ENCODE measurements at places on chromosomes 12 and 14. TPM values are rescaled to one million over a fixed set of nuclear protein-coding genes. Genes with fewer than 3 reads are reported as not detected.

DNA sequence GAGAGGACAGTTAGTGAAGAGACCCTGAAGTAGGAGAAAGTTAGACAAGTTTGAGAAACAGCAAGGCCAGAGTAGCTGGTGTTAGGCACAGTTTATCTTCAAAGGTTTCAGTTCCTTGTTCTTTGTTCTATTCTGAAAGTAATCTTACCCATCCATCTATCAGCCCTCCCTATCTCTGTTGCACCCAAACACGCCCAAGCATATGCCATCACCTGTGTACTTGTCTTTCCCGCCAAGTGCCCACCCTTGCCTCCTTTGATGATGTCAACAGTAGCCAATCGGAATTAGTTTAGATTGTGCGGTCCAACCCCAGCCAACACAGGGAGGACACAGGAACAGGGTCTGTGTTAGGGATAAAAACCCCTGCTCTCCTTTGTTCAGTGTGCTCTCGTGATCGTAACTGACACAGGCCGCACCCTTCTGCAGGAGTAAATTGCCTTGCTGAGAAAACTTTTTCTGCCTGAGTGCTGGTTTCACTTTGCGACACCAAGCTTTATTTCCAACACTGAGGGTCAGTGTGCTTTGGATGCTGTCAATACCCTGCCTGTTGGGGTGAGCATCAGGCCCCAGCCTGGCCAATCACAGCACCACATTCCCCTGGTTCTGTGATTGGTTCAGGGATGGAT lies 4.7 kb upstream of the TMEM229B start:
- no peak for DNase-seq

DNA sequence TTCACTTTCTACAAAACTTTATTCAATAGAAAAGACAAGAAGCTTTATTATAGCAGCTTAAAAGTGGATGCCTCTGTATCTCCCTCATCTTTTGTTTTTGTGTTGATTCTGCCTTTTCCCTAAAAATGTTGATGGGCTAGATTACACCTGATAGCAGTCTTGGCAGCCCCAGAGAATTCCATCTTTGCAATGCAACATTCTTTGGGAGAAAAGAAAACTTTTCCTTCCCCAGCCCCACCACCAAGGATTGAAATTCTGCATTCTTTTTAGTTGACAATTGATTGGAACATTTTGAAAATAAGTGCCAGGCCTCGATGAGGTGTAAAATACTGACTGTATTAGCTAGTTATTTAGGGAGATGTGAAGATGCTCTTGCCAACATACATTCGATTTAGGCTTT lies 306.8 kb upstream of the G2E3 start:
- no peak for DNase-seq

- peak; percentile 15 for DNase-seq
These were observed 171.8 kb upstream of the ATF7IP start for GRCh38 chr12:14193639-14194038.

GRCh38 chr14:50040401-50040775 lies 76.0 kb downstream of the VCPKMT start:
- DNase-seq: no peak

DNA sequence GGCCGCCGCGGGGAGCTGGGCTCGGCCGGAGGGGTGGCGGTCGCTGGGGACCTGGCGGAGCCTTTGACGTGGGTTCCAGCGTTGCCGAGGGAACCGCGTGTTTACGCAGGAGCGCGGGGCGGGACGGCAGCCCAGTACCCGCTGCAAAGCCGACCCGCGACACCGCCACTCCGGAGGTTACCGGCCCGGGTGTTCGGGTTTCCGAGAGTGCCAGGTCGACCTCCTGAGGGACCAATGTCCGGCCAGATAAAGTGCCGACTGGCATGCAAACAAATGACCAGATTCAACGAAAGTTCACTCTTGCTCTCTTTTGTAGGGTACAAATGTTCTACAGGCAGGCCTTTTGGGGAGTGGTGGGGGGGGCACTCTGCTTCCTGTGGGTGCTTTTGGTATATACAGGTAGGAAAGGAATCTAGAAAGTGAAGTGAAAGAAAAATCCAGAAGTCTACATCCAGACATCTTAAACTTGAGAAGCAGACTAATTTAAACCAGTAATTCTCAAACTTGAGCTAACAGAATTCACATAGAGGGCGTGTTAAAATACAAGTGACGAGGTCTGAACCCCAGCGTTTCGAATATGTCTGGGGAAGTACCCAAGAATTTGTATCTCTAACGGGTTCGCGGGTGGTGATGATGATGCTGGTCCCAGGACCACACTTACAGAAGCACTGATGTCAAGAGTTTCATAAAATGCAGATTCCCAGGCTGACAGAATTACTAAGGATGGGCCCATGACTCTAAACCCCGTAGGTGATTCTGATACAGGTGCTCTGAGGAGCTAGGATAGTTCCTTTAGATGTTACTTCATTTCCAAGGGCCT lies at the start of gene GPR135:
TSS of gene GPR135 (minus strand) at position 65 of the 820 bp plus-strand sequence. CDS start 154 bp downstream, outside the sequence.
- DNase-seq: no peak

DNA sequence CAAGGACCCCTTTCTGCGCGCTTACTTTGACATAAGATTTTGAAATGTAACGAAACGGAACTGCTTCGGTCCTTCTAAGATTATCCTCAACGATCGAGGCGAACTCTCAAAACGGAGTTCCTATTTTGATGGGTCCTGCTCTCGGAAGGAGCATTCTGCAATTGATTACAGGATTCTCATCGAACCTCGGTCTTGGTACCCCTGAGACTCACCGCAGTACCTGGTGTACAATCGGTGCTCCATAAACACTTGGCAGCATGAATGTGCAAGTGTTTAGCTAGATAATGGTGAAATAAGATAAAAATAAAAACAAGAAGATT lies 530 bp upstream of the NEMF start:
- peak; percentile 34 for DNase-seq

DNA sequence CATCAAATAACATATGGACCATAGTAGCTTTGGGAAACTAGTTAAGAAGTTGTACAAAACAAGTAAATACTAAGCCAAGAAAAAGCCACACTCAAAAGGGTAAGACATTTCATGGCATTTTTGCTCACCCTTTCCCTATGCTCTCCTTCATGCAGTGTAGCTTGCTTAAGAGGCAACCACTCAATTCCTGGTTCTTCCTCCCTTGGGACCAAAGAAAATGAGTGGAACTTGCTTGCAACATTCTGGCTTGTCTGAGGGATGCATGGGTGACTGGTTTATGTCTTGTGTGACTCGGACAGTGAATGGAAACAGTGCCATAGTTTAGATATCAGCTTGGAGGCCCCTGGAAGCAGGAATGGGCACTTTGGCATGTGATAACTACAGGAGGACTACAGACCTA lies 252.0 kb upstream of the ARID2 start:
- no peak for DNase-seq

Gene GALNT9
- not detected for polyA plus RNA-seq

Gene MYRFL
- polyA plus RNA-seq: not detected
